Right atrium auricular region (tissue), 2 donors: ENCODE measurements at places on chromosomes 3 and 15.

DNA sequence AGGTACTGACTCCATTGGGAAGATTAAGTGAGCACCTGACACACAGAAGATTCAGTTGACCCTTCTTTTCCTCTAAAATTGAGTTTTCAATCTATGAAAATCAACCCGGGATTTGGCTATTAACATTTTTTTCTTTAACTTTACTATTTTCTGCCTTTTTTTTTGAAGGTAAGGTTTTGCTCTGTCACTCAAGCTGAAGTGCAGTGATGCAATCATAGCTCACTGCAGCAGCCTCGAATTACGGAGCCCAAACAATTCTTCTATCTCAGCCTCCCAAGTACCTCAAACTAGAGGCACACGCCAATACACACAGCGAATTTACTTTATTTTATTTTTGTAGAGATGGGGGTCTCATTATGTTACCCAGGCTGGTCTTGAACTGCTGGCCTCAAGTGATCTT lies 1029.5 kb downstream of the MCTP2 start:
- no peak for DNase-seq

DNA sequence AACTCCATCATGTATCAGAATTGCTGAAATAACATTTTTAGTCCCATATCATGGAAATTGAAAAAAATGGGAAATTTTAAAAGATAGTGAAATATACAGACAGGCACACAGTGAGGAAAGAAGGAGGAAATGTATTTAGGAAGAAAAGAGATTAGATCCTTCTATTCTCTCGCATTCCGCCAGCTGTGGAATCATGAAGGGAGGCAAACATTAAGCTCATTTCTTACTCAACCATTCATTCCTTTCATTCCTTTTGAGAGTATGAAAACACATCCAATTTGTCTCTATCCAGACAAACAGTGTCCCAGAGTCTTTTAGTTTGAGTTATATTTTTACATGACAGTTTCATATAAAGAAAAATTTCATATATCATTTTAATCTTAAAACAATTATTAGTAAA lies 52.5 kb upstream of the KCNMB2 start:
- no peak for DNase-seq

DNA sequence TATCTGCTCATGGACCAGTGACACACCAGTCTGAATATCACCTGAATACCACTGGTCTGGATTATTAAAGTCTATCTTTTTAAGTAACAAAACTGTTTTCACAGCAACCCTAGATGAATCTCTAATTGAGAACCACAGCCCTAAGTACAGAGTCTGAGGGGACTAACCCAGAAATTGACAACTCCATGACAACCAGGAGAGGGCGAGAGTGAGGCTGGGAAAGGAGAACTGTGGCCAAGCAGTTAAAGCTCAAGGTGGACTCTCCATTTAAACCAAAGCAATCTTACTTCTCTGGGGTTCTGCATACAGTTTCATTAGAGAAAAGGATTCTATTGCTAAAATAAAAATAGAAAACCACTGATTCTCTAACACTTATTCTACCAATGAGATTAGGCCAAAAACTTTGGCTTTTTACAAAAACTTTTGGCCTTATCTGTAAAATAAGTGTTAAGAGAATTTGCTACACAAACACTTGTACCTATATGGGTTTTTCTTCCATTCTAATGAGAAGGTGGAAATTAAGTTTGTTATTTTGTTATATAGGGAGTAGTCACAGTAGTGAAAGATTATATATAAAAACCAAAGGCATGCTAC lies 11.4 kb downstream of the NEK10 start:
- DNase-seq: no peak

DNA sequence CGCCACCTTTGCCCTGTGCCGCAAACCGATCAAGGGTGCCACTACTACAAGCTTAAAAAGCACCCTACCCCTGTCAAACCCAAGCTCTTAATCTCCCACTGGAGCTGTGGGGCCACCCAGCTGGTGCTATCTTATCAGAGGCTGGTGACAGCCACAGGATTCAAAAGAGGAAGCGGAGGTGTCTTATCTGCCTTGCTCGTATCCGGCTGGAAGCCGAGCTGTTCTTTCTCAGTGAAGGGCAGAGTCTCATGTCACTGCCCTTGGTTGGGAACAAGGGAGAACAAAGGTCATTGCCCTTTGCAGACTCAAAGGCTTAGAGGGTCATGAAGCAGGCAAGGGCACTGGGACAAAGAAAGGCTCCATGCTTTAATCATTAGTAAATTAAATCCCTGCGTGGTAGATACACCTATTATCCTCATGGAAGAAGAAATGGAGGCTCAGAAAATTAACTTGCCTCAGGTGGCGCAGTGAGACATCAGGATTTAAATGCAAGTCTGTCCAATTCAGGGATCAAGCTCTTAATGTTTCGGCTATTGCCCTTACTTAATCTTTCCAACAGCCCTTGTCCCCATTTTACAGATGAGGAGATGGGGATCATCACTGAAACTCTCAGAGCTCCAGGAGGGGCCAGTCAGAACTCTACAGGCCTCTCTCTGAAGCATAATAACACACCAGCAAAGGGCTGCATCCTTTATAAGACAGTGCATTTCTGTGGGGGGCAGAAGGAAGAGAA lies 360.0 kb upstream of the PROK2 start:
- DNase-seq: no peak
